ENCODE measurements at places on chromosomes 2 and 18.

GRCh38 chr2:156452971-156453370 lies 16.8 kb downstream of the GPD2 start:
- DNase-seq: no peak

DNA sequence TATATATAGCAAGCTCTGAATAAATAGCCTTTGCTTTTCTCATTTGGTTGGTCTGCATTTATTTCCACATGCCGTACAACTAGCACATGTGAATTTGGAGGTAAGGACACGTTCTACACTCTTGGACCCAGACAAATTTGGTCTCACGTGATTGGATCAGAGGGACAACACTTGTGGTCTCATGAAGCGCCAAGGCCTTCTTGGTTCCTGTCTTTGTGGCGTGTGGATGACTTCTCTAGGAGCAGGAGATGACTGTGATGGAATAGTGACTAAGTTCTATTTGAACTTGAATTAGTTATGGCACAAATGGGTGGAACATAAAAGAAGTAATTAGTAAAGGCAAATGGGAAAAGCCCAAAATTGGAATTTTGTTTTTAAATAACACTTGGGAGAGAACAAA lies 206.9 kb downstream of the BCL2 start:
- no peak for DNase-seq

DNA sequence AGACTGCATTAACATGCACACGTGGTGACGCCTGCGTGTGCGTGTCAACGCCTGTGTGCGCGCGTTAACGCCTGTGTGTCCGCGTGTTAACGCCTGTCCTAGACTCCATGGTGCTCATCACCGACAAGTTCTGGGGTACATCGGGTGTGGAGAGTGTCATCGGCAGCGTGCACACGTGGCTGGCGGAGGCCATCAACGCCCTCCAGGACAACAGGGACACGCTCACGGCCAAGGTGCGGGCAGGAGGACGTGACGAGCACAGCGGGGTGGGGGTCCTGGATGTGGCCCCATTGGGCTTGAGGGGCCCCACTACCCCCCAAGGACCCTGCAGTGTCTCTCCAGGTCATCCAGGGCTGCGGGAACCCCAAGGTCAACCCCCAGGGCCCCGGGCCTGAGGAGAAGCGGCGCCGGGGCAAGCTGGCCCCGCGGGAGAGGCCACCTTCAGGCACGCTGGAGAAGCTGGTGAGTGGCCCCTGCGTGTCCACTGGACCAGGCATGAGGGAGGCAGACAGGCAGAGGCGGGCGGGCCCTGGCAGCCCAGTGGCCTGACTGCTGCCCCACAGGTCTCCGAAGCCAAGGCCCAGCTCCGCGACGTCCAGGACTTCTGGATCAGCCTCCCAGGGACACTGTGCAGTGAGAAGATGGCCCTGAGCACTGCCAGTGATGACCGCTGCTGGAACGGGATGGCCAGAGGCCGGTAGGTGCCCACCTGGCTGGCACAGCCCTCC lies 29.2 kb downstream of the GPC1 start:
- no peak for DNase-seq

- DNase-seq: no peak
Observed at GRCh38 chr2:241073166-241074064, 28.7 kb downstream of the MTERF4 start.

GRCh38 chr2:233353101-233353768 lies 1.1 kb upstream of the DGKD start:
- DNase-seq: peak; percentile 4

DNA sequence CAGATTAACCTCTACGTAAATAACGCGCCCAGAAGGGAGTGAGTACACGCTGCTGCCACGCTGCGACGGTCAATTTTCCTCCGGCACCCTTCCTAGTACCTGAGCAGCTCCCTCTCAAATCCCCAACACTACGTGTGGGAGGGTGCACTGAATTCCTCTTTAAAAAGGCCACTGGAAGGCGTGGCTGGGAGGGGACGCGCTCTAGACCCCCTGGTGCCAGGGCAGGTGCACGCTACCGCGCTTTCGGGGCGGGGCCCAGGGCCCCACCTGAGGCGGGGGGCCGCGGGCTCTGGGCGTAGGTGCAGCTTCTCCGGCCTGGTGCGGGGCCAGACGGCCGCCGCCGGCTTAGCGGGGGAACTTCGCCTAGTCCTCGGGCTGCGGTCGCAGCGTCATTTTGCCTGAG lies 668 bp upstream of the ANKRD12 start:
- DNase-seq: no peak

DNA sequence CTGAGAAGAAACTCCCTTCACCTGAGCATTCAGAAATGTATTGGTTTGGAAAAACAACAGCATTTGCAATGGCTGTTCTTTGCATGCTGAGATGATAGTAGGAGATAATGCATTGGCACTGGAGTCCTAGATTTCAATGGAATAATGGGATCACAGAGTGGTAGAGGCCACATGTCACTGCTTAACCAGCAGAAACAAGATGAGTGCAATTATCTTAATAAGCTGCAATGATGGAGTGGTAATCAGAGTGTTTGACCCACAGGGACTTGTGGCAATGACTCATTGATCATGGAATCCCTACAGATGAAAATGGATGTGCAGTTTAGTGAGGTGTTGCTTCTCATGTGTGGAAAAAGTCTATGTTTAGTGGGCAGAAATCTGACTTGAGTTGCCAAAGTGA lies 218.8 kb upstream of the ZEB2 start:
- no peak for DNase-seq

- DNase-seq: no peak
Observed at GRCh38 chr2:79511320-79511951, 1.4 kb upstream of the CTNNA2 start.

DNA sequence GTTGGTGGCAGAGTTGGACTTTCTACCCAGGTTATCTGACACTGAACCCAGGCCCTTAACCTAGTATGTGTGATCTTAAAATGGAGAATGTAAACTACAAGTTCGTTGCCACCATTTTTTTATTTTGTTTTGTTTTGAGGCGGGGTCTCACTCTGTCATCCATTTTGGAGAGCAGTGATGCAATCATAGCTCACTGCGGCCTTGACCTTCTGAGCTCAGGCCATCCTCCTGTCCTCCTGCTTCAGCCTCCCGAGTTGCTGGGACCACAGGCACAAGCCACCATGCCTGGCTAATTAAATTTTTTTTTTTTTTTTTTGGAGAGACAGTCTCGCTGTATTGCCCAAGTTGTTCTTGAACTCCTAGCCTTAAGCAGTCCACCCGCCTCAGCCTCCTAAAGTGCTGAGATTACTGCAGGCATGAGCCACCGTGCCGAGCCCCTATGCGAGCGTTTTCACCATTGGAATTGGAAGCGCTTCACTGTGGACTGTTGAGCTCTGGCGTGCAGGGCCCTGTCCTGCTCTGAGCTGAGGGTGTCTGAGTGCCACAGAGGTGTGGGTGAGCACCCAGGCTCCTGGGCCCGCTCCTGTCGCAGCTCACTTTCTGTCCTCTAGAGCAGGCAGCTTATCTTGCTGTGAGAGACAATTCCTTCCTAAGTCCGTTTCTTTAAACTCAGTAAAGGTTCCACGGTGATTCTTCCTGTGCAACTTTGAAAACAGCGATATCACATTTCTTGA lies 186.9 kb downstream of the LDLRAD4 start:
- no peak for DNase-seq

DNA sequence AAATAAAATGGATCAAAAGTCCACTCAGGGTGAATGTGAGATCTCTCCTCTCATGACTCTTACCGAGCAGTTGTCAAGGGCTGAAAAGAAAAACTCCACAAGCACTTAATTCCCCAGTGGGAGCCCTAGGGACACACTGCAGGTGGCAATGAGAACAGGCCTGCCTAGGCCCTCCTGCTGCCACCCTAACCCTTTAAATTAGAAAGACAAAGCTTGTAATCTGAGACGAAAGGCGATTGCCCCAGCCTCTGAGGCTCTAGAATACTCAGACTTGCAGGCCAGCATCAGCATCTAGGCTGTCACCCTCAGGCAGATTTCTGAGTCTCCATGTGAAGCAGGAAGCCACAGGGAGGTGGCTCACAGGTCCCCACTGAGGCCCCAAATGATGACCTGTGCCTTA lies 457.0 kb upstream of the MYT1L start:
- DNase-seq: no peak

GRCh38 chr2:171564463-171564862 lies 42.2 kb downstream of the CYBRD1 start:
- no peak for DNase-seq

DNA sequence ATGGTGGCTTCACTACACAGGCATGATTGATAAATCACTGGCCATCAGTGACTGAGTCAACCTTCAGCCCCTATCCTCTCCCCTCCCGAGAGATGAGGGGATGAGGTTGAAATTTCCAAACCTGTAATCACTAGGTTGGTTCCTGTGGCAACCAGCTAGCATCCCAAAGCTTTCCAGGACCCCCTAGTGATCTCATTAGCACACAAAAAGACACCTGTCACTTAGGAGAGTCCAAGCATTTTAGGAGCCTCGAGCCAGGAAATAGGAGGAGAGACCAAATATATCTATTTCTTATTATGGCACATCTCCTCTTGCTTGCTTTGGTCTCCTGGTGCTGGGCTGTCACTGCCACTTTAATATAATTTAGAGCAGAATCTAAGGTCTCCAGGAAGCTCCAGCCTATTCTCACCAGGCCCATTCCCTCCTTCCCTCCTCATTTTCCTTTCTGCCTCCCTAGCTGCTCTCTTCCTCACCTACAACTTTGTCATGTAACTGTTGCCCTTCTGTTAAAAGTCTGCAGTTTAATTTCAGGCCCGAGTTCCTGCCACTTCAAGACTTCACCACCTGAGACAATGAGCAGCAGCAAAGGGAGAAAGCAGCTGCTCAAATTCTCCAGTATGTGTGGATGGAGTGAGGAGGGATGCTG lies 33.2 kb upstream of the NAB1 start:
- no peak for DNase-seq

GRCh38 chr2:23269747-23270146 lies 115.2 kb upstream of the KLHL29 start:
- DNase-seq: no peak

GRCh38 chr2:168469281-168469988 lies 13.4 kb downstream of the CERS6 start:
- no peak for DNase-seq

DNA sequence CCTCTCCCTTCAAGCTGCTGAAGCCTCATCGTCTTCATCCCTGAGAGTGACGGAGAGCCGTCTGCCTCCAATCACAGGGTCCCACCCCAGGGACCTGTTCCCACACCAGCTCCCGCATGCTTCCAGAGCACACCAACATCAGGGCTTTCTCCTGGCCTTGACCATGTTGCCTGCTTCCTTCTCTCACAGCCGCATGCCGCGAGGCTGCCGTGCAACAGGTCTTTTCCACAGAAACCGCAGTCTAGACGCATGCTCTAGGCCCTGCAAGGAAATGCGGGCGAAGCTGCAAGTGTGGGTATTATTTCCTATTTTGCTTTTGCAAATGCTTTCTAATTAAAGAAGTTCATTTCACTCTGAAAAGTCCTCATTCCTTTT lies 277.8 kb downstream of the EIPR1 start:
- DNase-seq: no peak

DNA sequence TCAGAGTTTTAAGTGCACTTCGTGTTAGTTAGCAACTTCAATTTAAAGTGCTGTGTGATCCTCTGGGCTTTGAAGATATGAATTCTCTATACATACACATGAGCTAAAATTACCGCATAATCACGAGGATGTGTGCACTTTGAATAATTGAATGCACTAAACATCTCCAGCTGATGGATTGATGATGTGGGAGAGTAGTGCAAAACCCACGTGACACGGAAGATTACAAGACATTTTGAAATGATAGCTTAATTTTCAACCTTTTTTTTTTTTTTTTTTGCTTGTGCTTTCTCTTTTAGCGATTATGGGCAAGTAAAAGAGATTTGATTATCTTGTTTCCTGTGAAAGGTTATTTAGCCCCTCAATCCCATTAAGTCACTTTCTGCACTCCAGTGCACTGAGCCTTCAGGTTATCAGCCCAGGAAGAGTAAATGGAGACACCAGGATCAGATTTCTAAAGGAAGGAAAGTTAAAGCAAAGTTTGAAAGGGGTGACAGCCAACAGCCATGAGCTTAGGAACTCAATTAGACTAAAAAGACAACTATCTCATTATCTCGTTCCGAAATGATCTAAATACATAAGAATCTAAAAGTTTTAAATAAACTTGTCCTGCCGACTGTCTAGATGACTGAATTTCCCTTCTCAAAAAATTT lies 81.6 kb downstream of the CDK15 start:
- DNase-seq: no peak

GRCh38 chr2:124328397-124328796 lies 303.3 kb downstream of the CNTNAP5 start:
- no peak for DNase-seq

DNA sequence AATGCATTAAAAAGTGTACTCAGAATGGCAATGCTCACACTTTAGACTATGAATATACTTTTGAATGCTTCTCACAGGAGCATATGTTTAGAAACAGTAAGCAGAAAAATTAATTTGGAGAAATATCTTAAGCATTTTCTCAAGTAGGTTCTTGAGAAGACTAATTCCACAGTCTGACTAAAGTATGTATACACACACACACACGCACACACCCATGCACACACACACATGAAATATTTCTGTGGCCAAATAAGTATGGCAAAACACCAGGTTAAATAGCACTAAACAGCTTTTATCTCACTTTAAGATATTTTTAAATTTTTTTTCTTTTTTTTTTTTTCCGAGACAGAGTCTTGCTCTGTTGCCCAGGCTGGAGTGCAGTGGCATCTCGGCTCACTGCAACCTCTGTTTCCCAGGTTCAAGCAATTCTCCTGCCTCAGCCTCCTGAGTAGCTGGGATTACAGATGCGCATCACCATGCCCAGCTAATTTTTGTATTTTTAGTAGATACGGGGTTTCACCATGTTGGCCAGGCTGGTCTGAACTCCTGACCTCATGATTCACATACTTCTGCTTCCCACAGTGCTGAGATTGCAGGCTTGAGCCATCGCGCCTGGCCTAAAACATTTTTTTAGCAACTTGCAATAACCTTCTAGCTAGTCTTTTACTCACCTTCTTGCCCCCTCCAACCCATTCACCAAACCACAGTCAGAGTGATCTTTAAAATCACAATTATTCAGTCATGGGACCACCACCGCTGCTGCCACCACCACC lies 67.5 kb upstream of the SCG2 start:
- no peak for DNase-seq

DNA sequence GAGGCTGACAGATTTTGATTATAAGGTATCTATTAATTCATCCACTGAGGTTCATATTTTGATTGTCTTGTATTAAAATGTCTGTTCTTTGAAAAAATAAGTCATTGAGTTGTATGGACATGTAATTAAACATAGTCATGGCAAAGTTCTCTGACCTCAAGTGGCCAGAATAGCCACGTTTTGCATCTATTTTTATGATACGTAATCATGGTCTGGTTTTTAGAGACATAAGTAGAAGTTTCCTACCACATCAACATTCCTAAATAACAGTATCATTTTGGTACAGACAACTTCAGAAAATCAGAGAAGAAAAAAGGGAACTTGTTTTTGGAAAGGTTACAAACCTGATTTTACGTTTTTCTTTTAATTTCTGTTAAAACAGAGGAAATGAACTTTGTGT lies 47.6 kb downstream of the COL5A2 start:
- no peak for DNase-seq

- no peak for DNase-seq
Observed at GRCh38 chr2:85428343-85428881, 9.9 kb downstream of the SH2D6 start.

GRCh38 chr2:224221455-224221913 lies 180.4 kb downstream of the FAM124B start:
- no peak for DNase-seq
